ENCODE measurements at places on chromosomes 13 and 19.

DNA sequence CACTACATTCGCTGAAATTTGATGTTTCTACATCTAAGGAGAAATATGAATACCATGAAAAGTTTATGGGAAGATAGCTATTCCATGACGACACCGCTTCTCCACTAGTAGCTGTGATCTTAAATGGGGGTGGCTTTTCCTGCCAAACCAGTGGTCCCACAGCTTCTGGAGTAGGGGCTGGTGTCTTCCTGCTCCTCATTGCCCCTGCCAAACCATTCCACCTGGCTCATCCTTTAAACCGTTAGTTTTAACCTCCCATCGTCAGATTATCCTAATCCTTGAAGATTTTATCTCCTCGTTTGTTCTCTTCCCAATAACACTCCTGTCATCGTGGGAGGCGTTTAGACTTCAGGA is 568 bp upstream of the ZNF230 start:
- peak; percentile 3 for DNase-seq

- DNase-seq: no peak
Measured at GRCh38 chr13:93045836-93046235, 180.8 kb upstream of the GPC6 start.

DNA sequence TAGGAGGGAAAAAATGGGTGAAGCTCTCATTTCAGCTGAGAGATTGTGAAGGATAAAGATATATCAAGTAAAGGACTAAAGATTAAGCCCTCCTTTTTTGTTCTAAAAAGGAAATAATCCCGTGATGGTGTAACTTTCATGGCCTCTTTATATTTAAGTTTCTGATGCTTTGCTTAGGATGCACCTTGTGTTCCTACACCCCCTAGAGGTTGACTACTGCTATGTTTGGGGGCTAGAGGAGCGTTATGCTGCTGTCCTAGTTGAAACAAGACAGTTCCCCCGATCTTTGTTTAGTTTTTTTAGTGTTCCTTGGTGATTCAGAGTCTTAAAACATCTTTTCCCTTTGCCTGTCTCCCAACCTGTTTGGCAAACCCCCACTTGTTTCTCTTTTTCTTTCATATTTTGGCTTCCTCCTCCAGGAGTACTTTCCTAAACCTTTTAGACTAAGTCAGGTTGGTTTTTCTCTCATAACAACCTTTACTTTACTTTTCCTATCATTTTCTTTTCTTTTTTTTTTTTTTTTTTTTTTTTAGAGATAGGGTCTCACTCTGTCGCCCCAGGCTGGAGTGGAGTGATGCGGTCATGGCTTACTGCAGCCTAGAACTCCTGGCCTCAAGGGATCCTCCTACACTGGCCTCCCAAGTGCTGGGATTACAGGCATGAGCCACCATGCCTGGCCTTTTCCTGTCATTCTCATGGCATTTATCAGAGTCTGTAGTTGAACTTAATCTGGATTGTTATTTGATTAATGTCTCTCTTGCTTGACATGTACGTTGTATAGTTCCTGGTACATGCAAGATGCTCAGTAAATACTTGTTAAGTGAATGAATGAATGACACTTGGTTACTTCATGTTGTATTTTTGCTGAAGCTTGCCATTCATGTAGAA is 2.8 kb downstream of the UBA2 start:
- DNase-seq: peak; percentile 79

DNA sequence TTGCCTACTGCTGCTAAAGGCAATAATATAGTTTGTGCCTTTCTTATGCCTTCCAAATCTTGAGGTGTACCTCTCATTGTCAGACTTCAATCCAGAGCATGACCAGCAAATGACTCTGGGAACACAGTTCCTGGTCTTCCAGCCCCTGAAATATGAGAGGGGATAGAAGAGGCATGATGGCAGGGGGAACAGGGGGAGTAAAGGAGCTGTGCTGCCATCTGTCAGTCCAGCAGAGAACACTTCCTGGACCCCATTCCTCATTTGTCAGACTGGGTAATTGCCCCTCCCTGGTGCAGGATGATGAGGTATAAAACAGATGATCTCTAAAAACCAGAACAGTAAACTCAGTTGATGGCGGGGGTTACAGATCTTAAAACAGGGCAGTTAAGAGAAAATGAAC is 618.7 kb downstream of the DIAPH3 start:
- no peak for DNase-seq

GRCh38 chr19:16327911-16328823 is 3.5 kb downstream of the KLF2 start:
- peak; percentile 98 for DNase-seq

DNA sequence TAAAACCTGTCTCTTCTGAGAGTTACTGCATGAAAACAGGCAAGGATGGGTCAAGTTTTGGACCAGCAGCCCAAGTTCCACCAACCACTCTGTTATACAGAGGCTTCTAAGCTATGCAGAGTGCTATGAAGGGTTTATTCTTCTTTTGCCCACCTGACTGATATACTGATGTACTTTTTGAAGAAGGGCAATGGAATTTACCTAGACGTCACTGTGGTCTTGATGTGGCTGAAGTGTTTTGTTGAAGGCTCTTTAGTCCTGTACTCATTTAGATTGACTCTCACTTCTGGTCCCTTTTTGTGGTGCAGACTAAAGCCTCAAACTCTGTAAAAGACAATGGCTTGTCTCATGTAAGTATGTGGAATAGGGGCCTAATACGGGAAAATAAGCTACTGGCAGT is 92.0 kb downstream of the DGKH start:
- no peak for DNase-seq

DNA sequence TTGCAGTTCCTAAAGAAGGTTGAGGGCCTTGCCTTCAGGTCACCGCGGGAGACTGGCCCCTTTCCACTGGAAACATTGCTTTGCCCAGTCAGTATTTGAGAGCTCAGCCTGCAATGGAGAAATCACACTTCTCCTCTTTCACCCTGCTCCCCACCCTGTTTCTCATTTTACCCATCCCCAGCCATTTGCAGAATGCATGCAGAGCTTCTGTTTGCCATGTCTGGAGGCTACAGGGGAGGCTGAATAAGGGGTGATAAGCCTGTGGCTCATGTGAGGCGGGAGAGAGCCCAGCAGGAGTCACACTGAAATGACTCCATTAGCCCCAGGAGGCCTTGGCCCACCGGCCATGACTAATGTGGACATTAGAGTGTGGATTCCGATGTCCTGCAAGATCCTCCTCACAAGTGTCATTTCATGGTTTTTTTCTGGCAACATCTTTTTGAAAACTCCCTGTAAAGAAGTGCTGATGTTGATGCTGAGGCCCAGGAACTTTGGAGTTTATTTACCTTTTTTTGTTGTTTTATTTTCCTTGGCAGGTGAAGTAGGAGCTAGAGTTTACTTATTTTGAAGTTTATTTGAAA is 6.3 kb downstream of the SPINT2 start:
- no peak for DNase-seq

DNA sequence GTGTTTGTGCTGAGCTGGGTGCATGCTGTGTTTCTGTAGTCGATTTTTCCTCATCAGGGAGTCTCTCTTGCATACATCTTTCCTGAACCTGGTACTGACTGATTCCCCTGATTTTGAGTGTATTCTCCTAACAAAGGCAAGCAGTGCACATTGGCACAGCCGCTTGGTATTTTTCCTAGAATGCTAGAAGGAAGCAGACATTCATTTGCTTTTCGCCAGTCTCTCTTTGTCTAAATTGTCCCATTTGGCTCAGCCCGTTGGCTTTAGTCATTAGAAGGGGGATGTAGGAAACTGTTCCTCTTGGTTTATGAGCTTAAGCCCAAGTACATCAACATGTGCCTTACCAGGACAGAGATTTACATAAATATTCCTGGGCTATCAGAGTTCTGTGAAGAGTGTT is 266.1 kb upstream of the TMTC4 start:
- no peak for DNase-seq

GRCh38 chr19:1609680-1610474 is 4.6 kb upstream of the UQCR11 start:
- DNase-seq: no peak

DNA sequence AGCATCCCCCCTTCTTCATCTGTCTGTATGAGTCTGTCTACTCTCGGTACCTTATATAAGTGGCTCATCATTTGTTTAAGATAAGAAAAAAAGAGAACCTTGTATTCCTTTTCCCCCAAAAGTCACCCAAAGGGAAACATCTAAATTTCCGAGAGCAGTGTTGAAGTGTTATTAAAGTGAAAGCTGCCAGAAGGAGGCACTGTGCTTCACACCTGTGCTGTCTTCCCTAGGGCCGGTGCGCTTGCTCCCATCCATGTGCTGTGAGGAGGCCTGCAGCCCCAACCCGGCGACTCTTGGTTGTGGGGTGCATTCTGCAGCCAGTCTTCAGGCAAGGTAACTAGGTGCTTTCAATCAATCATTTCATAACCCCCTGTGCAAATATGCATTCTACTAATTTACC is 97.5 kb downstream of the TNFRSF19 start:
- DNase-seq: no peak

- no peak for DNase-seq
Measured at GRCh38 chr13:25406377-25406776, 34.6 kb downstream of the ATP8A2 start.

GRCh38 chr19:41876847-41877832 is at the start of gene CD79A:
TSS of gene CD79A (plus strand) at chr19:41877279. CDS start at chr19:41877305, 26 bp downstream.
- no peak for DNase-seq

DNA sequence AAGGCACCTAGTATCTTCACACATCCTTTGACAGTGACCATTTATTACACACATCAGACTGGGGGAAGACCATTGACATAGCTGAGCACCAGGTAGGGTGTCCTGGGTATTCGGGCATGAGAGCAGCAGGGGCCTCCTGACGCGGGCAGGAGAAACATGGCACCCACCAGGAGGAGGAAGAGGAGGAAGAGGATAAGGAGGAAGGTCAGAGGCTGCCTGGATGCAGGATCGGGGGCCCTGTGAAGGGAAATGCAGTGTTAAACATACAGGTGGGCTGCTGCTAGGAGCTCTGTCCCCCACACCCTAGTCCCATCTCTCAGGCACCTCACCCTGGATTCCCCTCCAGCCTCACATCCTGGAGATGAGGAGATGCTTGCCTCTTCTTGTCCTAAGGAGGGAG is 5.3 kb downstream of the SYNE4 start:
- DNase-seq: no peak

- DNase-seq: no peak
Measured at GRCh38 chr19:15372470-15372869, 7.1 kb downstream of the AKAP8 start.

GRCh38 chr19:53102756-53103233 is 427 bp downstream of the ZNF160 start:
- peak; percentile 44 for DNase-seq

DNA sequence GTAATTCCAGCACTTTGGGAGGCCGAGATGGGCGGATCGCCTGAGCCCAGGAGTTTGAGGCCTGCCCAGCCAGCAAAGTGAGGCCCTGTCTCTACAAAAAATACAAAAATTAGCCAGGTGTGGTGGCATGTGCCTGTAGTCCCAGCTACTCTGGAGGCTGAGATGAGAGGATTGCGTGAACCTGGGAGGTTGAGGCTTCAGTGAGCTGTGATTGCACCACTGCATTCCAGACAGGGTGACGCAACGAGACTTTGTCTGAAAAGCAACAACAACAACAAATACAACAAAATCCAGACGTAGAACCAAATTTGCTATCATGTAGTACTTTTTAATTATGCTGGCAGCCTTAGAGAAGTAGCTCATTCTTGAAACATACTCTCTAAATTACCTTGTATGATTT is 277.1 kb downstream of the KLF5 start:
- peak; percentile 32 for DNase-seq

DNA sequence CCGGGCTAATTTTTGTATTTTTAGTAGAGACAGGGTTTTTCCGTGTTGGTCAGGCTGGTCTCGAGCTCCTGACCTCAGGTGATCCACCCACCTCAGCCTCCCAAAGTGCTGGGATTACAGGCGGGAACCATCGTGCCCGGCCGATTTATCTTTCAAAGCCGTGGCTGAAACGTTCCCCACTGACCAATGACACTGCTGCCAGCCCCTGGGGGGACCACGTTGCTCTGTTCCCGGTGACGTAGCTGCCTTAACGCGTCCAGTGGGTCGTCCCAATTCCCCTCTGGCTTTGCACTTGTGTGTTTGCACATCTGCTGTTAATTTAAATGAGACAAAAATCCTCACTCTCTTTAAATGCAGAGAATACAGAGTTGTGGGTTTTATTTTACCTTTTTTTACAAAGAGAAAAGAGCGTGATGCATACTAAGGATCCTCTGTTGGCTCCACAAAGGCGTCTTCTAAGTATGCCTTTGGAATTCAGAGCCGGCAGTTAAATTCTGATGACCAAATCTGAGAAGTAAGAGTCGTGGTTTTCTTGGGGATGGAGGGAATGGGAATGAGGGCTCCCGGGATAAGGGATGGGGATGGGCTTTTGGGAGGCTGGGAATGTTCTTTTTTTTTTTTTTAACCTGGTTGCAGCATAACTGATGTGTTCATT is 18.6 kb upstream of the LMTK3 start:
- no peak for DNase-seq

DNA sequence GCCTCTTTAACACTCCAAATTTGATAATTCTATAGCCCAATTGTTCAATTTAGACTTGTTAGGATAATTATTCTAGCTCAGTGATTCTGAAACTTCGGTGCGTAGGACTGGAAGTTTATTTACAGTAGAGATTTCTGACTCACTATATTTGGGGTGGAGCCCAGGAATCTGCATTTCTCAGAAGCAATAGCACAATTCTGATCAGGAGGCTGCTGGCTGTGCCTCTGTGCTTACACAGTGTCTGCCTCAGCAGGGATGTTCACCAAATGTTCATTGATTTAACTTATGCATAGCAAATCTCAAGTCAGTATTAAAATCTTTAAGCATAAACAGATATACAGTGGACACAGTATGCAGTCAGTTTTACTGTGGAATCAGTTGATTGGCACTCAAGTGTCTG is 45.8 kb downstream of the ATP8A2 start:
- DNase-seq: no peak

DNA sequence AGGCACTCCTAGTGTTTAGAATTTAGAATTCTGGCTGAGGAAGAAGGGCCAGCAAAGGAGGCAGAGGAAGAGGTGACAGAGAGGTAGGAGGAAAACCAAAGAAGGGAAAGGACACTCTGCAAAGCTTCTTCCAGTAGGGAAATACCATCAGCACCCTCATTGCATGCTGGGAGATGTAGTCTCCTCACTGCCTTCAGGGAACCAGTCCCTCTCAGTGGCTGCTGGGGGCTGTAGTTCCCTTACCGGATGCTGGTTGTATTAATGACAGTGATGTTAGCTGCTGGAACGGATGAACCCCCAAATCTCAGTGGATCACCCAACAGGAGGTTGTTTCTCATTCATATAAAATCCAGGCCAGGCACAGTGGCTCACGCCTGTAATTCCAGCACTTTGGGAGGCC is 10.1 kb downstream of the GRIN2D start:
- DNase-seq: peak; percentile 62

GRCh38 chr19:45569619-45570421 is 14.8 kb downstream of the OPA3 start:
- DNase-seq: peak; percentile 39

DNA sequence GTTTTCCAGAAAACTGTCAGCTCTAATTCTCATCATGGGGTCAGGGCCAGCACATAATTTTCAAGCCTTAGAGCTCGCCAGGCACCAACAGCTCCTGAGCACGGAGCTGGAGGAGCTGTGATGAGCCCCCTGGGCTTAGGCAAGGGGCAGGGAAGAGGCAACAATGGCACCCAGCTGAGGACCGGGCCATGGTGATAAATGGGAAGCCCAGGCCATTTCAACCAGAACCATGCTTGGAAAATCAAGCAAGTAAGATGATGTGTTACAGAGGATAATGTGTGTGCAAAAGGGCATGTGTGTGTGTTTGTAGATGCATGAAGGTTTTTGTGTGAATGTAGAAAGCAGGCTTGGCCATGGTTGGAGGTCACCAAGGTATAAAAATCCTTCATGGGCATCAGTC is 66.8 kb upstream of the UBAC2 start:
- no peak for DNase-seq
